ENCODE measurements at places on chromosomes 12 and 14. TPM values are rescaled to one million over a fixed set of nuclear protein-coding genes. Genes with fewer than 3 reads are reported as not detected.

GRCh38 chr12:114614040-114614439 is 69.9 kb downstream of the TBX3 start:
- no peak for DNase-seq
- H3K4me3 ChIP-seq: no peak overlapping the region
- peaks cover 5% of the 10 kb centered on the region for H3K36me3 ChIP-seq

GRCh38 chr12:113118142-113118541 is 17.4 kb downstream of the RASAL1 start:
- no peak overlapping the region for H3K4me3 ChIP-seq
- peaks cover 5% of the 10 kb centered on the region for H3K36me3 ChIP-seq
- H3K4me1 ChIP-seq: no peaks in the 10 kb centered on the region
- no peak for DNase-seq
- H3K27ac ChIP-seq: no peak overlapping the region

The CLEC1A gene
- total RNA-seq: not detected

The PTHLH gene
- total RNA-seq: 1.1 TPM

- H3K36me3 ChIP-seq: peaks cover 8% of the 10 kb centered on the region
- peaks cover 3% of the 10 kb centered on the region for H3K27me3 ChIP-seq
- DNase-seq: no peak
- H3K27ac ChIP-seq: no peak overlapping the region
Measured at GRCh38 chr12:93957870-93958269, 190.5 kb upstream of the PLXNC1 start.

The CDH24 gene
- total RNA-seq: 164 TPM

DNA sequence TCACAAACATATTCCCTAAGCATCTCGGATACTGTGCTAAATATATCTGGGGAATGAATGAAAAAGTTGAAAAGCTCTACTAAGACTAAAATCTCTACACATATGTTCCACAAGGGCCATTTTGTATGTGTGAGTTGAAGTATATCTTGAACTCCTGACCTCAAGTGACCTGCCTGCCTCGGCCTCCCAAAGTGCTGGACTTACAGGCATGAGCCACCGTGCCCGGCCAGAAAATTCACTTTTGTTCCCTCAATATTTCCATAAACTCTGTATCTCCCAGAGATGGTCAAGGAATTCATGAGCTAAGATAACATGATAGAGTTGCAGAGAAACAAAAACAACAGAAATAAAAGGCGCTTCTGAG is 1.5 kb upstream of the TUBA1C start:
- no peak for DNase-seq
- H3K4me1 ChIP-seq: no peaks in the 10 kb centered on the region
- H3K27me3 ChIP-seq: peaks cover 2% of the 10 kb centered on the region
- H3K4me3 ChIP-seq: peak overlapping the region; percentile 88

- peak overlapping the region; percentile 97 for H3K27ac ChIP-seq
- DNase-seq: no peak
- H3K4me3 ChIP-seq: peak overlapping the region; percentile 99
Measured at GRCh38 chr12:121889274-121889624, 659 bp downstream of the PSMD9 start.

DNA sequence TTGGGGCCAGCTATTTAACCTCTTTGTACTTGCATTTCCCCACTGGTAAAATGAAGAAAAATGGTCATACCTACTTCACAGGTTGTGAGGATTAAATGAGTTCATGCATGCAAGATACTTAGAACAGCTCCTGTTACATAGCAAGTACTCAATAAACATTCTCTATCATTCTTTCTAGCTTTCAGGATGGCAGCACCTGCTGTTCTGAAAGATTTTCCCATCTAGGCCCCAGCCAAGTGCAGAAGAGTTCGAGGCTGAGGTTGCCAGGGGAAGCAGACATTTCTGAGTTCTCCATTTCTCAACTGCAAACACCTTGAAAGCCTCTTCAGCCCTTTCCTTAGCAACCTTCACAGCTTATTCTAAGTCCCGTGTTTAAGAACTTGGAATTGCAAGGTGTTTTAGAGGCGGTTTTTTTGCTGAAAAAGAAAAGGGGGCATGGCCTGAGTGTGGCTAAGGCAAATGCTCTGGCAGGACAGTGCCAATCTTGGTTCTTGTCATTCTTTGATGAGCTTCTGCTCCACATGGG is 73.0 kb upstream of the PRMT8 start:
- H3K4me3 ChIP-seq: no peak overlapping the region
- DNase-seq: no peak
- peaks cover 6% of the 10 kb centered on the region for H3K27me3 ChIP-seq
- H3K36me3 ChIP-seq: no peaks in the 10 kb centered on the region

- DNase-seq: no peak
- no peak overlapping the region for H3K4me3 ChIP-seq
- H3K27ac ChIP-seq: no peak overlapping the region
- no peaks in the 10 kb centered on the region for H3K4me1 ChIP-seq
- no peaks in the 10 kb centered on the region for H3K27me3 ChIP-seq
Measured at GRCh38 chr14:81980601-81981306, 447.1 kb upstream of the SEL1L start.

Data from glutamatergic neuron (in vitro differentiated cells).